ENCODE measurements at places on chromosomes 12 and 14.

DNA sequence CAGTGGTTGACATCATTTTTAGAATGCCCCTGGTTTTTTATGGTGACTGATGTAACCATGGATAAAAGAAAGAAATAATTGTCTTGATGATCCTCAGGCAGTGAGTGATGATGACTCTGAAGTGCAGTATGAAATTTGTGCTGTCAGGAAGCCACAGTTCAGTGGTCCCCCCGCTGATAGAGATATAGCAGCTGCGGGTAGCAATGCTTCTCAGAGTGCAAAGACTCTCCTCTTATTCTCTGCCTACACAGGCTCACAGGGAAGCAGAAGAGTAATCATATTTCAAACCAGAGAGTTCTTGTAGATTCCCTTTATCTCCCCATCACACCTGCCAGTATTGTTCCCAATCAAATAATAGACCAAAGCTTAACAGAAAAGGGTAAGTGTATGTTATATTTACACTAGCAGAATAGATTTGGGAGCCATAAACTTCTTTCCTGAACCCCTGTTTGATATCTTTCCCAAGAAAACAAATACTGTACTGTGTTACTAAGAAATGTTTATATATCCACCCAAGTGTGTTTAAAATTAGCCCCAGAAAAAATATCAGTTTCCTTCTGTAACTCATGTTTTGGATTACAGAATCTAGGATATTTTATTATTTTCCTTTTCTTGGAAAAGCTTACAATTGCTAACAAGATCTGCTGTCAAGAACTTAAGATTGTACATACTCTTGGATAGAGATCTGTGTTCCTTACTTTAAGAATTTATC lies 1817.4 kb upstream of the FLRT2 start:
- DNase-seq, result no peak

DNA sequence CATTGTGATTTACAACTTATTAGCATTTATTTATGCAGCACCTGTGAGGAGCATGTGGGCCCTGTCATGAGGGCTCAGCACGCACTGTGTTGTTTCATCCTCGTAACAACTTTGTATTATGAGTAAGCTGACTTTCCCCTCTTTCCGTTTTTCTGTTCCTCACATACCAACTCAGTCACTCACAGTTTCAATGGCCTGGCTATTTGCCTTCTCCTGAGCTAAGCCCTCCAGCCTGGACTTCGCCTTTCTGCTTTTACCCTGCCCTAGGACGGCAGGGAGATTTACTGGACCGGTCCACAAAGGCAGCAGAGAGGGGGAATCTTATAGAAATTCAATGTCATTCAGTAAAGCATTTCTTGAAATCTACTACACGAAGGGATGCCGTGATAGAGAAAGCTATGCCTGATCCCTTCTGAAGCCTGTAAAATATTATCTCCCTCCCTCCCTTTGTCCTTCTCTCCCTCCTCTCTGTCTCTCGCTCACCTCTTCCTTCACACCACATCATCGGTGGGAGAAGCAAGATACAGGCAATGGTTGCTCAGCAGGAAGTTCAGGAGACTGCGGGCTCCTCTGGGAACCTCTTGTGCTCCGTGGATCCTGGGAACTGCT lies 219.2 kb upstream of the TBX3 start:
- no peak for DNase-seq

DNA sequence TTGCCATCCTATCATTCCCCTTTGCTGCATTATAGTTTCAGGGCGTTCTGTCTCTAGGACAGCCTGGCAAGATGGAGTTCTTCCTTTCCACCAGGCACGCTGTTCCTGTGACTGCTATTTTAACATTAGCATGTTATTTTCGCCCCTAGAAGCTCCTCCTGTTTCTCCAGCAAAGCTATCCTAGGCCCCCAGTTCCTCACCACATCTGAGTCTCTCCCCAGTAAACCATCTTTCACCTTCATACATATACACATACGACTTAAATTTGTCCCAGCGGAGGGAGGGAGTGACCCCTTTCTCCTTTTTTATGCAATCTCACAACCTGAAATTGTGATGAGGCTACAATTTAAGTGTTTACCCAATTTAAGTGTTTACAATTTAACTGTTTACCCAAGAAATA lies 66.7 kb upstream of the FRMD6 start:
- no peak for DNase-seq

GRCh38 chr14:21419528-21419927 lies 35.7 kb upstream of the SUPT16H start:
- DNase-seq, result no peak

DNA sequence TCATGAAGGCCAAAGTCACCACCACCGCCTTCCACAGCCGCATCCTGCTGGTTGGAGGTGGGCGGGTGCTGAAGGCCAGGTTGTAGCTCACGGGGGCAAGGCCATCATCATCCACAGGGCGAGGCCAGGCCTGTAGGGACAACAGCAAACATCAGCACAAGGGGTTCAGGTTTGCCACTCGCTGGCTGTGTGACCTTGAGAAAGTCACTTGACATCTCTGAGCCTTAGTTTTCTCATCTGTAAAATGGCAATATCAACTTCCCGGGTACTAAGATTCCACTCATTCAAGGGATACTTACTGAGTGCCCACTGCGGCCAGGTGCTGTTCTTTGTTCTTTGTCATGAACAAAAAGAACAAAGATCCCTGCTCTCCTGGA lies 6.1 kb downstream of the ABCB9 start:
- DNase-seq, result no peak

DNA sequence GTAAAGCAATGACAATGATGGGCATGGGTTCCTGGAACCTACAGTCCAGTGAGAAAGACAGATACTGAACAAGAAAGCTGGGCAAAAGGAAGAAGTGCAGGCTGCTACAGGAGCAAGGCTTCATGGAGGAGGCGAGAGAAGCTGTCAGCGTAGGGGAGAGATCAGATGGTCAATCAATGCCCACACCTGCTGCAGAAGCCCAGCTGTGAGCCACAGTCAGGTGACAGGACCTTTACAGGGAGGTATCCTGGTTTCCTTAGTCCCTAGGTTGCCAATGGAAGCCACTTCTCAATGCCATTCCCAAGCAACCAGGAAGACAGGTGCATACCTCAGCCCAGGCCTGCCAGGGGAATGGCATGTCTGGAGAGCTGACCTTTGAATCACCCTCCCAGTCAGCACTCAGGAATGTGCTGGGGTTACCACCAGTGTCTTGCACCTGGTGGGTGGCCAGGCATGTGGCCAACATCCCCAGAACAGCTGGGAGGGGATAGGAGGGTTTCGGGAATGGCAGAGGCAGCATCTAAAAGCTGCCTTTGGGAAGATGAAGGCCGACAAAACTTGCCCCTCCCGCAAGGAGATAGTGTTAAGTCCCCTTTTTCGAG lies 170.3 kb downstream of the TTC7B start:
- no peak for DNase-seq

GRCh38 chr14:52051871-52052270 lies 17.0 kb downstream of the NID2 start:
- no peak for DNase-seq

DNA sequence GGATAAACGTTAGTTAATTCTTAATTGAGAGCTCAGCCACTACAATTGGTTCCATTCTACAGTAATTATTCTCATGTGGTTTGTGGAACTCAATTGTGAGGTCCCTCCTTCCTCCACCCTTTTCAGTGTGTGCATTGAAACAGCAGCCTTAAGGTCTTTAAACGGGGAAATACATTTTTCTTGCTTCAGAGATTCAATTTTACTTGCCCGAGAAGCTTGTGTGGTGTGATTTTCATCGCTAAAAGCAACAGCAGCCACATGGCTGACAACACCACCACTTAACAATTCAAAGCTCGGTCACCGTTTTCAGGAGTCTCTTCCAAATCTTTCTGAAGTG lies 733 bp upstream of the PPFIBP1 start:
- DNase-seq, result no peak

- no peak for DNase-seq
These were observed 197.0 kb downstream of the ANO2 start for GRCh38 chr12:5748027-5748426.

GRCh38 chr14:31429791-31430190 lies 9.4 kb upstream of the HEATR5A start:
- no peak for DNase-seq

DNA sequence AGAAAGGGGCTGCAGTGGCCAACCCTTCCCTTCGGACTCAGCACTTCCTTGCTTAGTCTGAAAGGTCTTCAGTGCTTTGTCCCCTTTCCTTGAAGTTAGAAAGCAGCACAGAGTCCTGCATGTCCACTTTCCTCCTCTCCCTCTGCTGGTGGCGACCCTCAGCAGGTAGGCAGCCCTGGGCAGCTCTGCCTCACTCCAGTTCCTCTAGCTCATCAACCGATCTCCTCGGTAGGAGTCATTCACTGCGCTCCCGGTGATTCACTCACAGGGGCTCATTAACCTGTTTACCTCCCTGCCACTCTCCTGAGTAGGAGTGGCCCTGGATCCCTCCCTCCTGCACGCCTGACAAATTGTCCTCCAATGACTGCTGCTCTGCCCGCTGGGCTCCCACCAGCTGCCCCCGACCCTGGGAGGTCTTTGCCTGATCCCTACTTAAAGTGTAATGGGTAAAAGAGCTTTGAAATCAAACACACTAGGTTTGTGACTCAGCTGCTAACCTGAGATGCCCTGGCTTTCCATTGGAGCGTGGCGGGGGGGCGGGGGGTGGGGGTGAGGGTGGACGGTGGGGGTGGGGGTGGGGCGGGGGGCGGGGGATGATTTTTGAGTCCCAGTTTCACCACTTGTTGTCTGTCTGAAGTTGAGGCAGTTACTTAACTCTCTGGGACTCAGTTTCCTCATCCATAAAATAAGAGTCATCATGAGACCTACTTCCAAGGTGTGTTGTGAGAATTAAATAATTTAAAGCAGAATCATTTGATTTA lies 4.2 kb downstream of the SCNN1A start:
- DNase-seq, result no peak

DNA sequence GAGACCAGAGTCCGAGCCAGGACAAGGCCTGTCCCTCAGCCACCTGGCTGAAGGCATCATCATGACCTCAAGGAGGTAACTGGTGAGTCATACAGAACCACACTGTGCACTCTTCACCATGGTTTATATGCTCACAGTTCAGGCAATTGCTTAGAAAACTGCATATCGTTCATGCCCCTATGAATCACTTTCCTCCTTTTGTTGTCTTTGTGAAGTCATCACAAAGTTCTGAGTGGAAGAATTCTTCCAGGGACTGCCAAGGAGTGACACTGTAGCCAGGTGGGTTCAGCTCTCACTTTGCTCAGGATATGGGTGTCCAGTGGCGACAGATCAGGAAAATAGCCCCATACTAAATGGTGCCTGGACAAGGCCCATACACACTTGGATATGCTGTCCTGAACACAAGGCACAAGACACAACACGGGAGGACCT lies 92.5 kb downstream of the DPF3 start:
- DNase-seq, result peak; percentile 22

GRCh38 chr12:114166362-114166761 lies 200.2 kb upstream of the RBM19 start:
- no peak for DNase-seq

DNA sequence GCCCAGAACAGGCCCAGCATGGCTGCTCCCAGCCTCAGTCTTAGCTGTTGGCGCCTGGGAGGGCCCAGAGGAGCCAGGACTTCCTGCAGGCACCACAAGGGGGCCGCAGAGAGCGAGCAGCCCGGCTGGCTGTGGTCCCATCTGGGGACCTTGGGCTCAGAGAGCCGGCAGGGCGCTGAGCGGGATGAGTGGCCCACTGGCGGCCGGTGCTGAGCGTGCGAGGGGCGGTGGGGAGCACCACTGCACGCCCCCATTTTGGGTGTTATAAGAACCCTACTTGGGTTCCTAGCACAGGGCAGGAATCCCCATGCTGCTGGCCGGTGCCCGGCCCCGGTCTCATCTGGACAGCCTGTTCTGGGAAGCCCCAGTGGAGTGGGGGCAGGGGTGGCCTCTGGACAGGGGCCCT lies 25.9 kb upstream of the CRIP2 start:
- DNase-seq, result no peak

DNA sequence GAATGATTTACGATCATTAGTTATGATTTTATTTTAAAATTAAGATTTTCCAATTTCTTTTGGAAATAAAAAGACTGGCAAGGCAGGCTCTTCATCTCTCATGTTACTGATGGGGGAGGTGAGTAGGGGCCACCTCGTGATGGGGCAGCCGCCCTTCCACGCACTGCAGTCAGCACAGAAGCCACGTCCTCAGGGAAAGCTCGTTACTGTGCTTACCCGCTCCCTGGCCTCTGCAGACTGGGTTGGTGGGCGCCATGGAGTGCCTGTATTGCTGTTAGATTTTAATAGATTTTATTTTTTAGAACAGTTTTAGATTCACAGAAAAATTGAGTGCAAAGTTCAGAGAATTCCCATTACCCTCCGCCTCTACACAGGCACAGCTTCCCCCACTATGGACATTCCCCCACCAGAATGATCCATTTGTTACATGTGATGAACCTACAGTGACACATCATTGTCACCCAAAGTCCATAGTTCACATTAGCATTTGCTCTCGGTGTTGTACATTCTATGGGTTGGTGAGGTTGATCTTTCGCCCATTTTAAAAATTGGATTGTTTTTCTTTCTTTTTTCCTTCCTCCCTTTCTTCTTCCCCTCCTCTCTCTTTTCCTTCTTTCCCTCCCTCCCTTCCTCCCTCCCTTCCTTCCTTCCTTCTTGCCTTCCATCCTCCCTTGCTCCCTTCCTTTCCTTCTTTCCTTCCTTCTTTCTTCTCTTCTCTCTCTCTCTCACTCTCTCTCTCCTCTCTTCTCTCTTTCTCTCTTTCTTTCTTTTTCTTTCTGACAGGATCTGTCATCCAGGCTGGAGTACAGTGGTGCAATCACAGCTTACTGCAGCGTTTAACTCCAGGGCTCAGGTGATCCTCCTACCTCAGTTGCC lies 30.7 kb downstream of the ADGRD1 start:
- no peak for DNase-seq

GRCh38 chr12:28550757-28551704 lies 360.8 kb downstream of the CCDC91 start:
- peak; percentile 47 for DNase-seq

GRCh38 chr12:126353604-126354003 lies 1288.4 kb downstream of the AACS start:
- peak; percentile 22 for DNase-seq

GRCh38 chr14:26255213-26255612 lies 342.6 kb downstream of the NOVA1 start:
- no peak for DNase-seq

GRCh38 chr12:74227846-74228545 lies 309.6 kb upstream of the ATXN7L3B start:
- no peak for DNase-seq

- no peak for DNase-seq
These were observed 17.3 kb upstream of the GPRC5A start for GRCh38 chr12:12874029-12874428.

DNA sequence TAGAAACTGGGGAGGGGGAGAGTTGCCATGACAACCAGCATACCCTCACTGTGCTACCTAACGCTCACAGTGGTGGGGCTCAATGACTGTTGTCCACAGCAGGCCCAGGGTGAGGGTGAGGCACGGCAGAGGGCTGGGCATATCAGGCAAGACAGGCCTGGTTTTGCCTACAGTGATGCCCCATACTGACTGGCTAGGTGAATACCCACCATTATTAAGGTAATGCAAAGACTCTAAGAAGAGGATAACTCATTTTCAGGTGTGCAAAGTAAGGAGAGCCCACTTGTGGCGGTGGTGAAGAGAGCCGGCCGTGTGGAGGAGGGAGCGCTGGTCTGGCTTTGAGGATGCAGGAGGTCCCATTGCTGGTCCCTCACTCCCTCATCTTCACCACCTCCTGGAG lies 422.3 kb downstream of the FUT8 start:
- no peak for DNase-seq
